ENCODE measurements at places on chromosomes 5 and 9.
A peak's percentile ranks its signal among the peaks of the same experiment; 100 is the strongest.

DNA sequence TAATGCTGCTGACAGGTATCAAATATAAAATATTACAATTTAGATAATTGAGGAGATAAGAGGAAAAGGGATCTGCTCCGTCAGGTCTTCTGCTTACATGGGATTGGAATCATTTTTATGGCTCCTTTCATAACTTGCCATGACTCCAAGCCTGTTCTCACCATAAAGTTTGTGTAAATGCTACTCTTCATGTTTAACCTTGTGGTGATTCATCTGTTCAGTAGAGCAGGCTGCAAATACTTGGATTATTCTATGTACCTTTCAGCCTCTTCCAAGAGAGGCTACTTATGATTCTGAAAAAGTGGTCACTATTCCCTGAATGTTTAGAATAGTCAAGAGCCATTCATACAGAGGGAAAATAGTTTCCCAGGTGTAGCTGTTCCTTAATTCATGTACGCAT lies 66.9 kb downstream of the SLC44A1 start:
- DNase-seq = no peak

- no peak for DNase-seq
These were observed 180.3 kb upstream of the GHR start for GRCh38 chr5:42242881-42243485.

- DNase-seq = no peak
These were observed 4.6 kb upstream of the PHYHD1 start for GRCh38 chr9:128916204-128916603.

- no peak for DNase-seq
These were observed 1154.8 kb upstream of the CDH18 start for GRCh38 chr5:21142791-21143190.

DNA sequence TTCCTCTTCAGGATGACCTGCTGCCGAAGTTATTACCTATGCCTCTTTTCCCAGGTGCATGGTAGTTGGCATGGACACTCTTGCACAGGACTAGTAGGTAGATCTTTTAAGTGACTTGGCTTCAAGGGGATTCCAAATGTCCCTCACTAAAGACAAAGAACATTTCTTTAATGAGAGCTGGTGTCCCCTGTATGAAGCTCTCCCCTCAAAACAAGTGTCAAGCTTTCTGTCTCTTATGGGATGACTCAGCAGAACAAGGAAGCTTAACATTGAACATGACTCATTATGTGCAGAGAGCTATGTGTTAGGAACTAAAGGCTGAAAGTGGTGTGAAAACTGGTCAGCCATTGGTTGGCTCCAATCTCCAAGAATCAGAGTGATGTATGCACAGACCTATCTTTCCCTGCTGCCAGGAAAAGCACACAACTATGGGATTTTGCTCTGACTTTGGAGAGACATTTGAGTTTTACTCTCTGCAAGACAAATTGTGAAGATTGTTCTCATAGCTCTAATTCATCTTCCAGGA lies 120.5 kb downstream of the PRDM6 start:
- no peak for DNase-seq

- DNase-seq = no peak
These were observed 3.2 kb upstream of the FGF1 start for GRCh38 chr5:142689081-142689480.

- no peak for DNase-seq
These were observed 75.7 kb downstream of the PBX3 start for GRCh38 chr9:125822902-125823301.

- DNase-seq = peak; percentile 91
These were observed 246.7 kb downstream of the GAS1 start for GRCh38 chr9:86700629-86701028.

DNA sequence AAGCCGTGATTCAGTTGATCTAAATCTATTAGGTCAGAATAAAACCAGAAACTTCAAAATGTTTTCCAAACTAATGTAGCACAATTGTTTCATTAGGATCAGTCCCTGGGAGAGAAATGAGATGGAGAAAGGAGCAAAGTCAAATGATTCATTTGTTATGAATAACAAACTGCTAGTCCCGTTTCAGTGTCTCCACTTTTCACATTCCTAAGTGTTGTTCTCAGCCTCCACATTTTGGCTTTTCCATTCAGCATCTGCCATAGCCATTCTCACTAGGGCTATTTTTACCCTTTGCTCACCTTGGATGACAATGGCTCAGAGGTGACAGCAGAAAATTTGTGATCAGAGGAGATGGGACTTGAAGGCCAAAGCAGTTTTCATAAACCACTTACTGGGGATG lies 314.1 kb upstream of the KIF2A start:
- DNase-seq = no peak

GRCh38 chr9:37381094-37381741 lies 41.3 kb upstream of the GRHPR start:
- DNase-seq = no peak

DNA sequence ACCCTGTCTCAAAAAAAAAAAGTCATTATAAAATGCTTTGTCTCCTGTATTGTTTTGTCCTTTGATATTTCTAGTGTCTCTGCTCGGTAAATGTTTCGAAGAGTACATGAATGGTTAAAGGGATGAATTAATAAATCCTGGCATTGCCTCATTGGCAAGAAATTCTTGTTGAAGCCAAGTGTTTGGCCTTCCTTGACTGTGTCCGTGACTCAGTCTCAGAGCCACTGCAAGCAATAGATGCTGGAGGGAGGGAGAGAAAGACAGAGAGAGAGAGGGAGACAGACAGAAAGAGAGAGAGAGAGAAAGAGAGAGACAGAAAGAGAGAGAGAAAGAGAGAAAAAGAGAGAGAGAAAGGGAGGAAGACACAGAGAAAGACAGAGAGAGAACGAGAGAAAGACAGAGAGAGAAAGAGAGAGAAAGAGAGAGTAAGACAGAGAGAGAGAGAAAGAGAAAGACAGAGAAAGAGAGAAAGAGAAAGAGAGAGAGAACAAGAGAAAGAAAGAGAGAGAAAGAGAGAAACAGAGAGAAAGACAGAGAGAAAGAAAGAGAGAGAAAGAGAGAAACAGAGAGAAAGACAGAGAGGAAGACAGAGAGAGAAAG lies 72.5 kb upstream of the RXRA start:
- no peak for DNase-seq

GRCh38 chr9:126327006-126327713 lies 531 bp downstream of the MVB12B start:
- no peak for DNase-seq

DNA sequence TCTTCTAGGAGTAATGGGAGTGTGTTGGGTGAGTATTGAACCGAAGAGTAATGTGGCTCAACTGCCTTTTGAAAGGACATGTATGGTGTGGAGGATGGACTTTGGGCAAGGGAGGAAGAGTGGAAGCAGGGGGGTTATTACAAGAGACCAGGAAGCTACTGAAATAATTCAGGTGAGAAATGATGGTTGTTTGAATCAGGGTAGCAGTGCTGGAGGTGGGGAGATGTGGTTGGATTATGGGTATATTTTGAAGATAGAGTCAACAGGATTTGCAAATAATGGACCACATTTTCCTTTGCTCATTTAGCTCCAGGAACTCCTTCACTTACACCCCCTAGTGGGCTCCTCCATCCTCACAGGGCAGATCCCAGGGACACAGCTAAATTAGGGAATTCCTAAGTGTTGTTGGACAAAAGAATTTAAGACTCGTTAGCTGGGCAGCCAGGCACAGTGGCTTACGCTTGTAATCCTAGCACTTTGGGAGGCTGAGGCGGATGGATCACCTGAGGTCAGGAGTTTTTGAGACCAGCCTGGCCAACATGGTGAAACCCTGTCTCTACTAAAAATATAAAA lies 1.2 kb upstream of the SLC4A9 start:
- no peak for DNase-seq

DNA sequence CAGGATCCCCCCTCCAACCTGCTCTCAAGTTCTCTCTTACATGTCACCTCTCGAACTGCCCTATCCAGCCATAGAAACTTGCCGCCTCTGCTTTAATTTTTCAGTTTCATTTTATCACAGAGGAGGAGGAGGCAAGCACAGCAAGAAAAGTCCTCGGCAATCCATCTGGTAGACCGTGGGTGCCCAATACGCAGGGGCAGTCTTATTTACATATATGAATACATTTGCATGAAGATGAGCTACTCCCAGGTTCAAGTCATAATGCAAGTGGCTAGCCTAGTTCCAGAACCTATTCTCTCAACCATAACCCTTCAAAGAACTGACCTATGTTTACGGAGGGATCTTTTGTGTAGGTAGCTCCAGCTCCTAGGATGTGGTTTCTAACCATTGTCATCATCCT lies 223.2 kb upstream of the PANK3 start:
- no peak for DNase-seq

DNA sequence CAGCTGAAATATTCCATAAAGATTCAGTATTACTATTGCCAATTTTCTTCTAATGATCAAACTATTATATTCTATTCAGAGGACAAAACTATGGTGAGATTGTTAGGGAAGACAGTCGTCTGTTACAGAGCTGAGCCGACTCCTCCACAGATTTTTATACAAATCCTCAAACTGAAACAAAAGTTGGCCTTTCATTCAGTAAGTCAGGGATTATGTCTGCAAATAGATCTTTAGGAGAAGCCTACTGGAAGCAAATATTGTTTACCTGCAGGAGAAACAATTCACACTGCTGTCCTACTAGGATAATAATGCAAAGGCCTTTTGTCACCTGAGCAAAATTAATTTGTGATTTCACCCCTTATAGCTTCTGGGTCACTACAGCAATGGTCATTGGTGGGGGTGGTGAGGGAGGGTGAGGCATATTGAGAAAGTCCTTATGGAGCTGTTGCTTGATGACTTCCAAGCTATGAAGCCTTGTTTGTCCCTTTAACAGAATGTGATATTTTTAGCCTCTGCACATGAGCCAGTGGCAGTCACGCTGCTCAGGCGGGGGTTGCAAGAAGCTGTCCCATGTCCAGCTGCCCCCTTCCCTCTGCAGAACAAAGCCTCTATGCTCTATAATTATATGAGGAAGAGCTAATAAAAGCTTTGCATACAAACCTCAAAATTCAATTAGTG lies 200.5 kb upstream of the KLF9 start:
- DNase-seq = no peak

DNA sequence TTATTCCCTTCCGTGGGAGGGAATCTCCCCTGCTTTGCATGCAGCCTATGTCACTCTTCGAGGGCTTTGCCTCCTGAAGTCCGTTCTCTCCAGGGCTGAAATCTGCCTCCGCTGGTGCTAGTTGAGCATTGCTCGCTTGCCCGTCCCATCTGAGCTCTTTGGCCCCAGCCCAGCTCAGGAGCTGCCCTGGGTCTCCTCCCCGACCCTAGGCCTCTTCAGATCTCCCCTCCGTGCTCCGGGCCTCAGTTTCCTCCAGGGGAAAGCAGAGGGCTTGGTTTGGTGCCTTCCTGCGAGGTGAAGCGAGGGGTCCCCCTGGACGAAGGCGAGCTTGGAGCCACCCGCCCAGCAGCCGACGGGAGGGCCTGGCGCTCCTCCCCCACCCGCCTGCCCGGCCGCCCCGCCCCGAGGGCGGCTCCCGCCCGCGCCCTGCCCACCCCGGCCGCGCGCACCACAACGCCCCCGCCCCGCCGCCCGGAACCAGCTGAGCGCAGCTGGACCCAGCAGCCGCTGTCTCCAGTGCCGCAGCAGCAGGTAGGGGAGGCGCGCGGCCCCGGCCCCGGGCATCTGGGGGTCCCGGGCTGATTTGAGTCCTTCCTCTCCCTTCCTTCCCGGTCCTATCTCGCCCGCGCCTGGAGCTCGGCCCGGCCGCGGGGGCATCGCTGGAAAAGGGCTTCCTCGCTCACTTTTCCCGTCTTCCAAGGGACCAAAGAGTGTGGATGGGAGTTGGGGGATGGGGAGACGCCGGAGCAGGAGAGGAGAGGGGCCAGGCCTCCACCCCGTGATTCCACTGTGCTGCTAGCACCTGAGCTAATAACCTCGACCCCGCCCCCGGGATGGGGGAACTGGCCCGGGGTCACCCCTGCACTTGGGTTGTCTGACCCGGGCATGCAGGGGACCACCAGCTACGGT lies at the start of gene GSN:
GSN (plus strand) TSS at position 474 of the 909 bp plus-strand sequence. CDS start 33,810 bp downstream, outside the sequence.
- DNase-seq = peak; percentile 89

GRCh38 chr5:164298165-164298564 lies 792.7 kb downstream of the MAT2B start:
- DNase-seq = no peak

DNA sequence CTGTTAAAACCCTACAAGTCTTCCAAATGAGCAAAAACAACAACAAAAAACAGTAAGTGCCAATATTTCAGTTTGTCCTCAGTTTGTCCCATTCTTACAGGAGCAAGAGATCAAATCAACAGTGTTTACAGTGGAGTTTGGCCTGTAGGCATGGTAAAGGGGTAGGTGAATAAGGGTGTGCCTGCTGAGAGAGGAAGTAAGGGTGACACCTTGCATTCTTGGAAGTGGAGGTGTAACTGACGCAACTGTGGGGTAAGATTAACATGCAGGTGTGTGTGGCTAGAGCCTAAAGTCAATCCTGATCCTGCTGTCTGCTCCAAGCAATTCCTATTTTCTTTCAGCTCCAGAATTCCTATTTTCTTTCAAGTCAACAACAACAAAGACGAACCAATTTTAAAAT lies 43.4 kb downstream of the PFDN1 start:
- DNase-seq = no peak

- no peak for DNase-seq
These were observed 472.9 kb upstream of the ACTBL2 start for GRCh38 chr5:57955511-57955910.

GRCh38 chr5:94314460-94315131 lies 303.8 kb downstream of the KIAA0825 start:
- DNase-seq = no peak

- no peak for DNase-seq
These were observed 460 bp upstream of the ACO1 start for GRCh38 chr9:32384002-32384363.

DNA sequence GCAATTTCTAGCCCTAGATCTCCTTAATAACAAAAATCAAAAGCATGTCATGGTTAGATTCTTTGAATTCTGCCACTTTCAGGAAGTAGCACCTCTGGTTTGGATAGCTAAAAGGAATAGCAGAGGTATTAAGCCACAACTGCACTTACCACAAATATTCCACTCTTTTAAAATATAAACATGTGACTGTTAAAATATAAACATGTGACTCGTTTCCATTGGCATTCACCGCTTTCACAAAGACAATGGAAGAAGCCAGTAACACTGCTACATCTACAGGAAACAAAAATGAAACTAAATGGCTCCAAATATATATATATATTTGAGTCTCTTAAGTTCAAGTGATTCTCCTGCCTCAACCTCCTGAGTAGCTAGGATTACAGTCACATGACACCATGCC lies 222.9 kb downstream of the ARL15 start:
- no peak for DNase-seq

GRCh38 chr5:174355208-174355612 lies 309.7 kb downstream of the NSG2 start:
- no peak for DNase-seq

DNA sequence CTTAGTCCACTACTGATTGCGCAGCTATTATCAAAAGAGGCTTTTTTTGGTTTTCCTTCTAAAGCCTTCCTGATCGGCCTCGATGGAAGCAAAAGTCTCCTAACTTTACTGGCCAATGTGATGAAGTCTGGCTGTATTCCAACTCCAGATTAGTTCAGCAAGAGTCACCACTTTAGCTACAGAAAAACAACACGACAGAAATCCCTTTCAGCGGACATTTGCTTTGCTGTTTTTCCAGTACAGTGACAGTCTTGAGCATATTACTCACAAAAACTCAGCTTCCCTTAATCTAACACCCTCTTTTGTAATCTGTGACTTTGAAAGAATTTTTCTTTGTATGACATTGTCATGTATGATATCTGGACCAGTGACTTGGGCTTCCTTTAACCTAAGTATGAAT lies 95.7 kb downstream of the HOMER1 start:
- DNase-seq = no peak
